ENCODE measurements at places on chromosomes 5 and 9.

DNA sequence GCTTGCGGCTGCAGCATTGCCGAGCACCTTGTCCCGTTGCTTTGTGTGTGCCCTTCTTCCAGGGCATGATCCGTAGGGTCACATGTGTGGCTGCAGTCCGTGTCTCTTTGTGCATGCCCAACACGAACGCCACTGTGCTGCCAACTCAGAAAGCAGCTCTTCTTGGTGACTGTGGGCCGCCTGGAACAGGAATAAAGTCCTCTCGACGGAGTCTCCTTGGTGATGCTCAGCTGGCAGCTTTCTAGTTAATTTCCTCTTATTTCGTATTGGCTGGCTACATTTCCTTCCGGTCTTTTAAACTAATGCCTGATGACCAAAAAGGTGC is 5.8 kb downstream of the EXOC3 start:
- DNase-seq: no peak

- no peak for DNase-seq
These were observed 58.5 kb downstream of the MLANA start for GRCh38 chr9:5949103-5949699.

GRCh38 chr5:169801781-169802180 is 164.7 kb downstream of the DOCK2 start:
- no peak for DNase-seq

- no peak for DNase-seq
These were observed 26.5 kb downstream of the HMCN2 start for GRCh38 chr9:130292106-130292505.

DNA sequence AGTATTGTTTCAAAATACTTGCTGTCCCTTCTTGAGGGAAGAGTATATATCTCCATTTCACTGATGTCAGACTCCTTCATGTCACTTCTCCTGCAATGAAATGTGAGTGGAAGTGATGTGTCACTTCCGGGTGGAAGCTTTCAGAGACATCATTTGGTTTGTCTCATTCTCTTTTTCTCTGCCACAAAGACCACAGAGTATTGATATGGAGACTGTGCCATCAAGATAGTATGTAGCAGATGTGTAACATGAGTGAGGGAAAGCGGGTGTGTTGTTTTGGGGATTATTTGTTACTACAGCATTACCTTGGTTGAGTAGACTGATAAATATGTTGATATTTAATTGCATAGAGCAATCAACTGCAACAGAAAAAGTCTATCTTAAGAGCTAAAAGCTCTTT is 169.8 kb downstream of the FBXL7 start:
- no peak for DNase-seq

Measured in NCI-H2107 (cell line).